ENCODE measurements at places on chromosomes 1 and 21.

DNA sequence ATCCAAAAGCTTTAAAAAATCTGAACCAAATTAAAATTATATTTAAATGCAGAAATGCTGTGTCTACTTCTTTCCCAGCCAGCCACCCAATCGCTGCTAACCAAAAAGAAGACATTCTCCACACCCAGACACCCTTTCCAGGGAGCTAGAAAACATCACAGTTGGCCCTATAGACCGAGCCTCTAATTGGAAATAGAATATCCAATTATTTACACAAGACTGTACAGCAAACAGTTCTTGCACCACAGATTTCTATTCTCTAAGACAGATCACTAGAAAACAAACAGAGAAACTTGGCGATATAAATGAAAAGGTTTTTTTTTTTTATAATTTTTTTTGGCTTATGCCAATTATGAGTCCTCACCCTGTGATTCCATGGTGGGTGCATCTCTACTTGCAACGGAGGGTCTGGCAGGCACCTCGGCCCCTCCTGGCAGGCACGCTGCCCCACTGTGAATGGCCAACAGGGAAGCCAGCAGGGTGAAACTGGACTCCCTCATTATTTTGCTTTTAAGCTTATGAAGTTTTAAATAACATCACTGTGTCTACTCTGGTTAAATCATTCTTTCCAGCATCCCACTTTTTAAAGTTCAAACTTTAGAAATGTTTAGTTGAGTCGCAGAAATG, 29.2 kb downstream of the BCAR3 start:
- DNase-seq: no peak

- no peak for DNase-seq
These were observed 78.4 kb upstream of the RGS21 start for GRCh38 chr1:192238421-192238820.

DNA sequence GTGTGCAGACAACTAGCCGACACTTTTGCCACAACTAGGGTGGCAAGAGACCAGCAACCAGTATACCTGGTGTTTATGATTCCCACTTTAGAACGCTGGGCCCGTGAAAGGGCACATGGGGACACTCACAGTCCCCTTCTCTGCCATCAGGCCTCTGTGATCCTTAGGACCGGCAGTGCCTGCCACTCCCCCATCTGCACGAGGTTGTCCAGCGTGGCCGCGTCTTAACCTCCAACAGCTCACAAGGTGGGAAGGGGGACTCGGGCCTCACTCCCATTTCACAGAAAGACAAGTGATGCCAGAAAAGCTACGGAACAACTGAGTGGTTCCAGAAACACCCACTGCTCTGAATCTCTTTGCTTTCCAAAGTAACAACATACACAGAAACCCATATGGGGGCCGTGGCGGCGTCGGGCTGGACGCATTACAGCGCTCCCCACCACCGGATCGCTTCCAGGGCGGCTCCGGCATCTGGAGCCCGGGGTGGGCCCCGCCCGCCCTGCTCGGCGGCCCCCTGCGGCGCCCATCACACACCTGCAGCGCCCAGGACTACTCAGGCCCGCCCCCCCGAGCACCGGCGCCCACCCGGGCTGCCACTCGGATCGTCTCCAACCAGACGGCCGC, 1.0 kb downstream of the ZNF496 start:
- no peak for DNase-seq

GRCh38 chr1:7905262-7905661, 35.4 kb downstream of the TNFRSF9 start:
- no peak for DNase-seq

GRCh38 chr1:204435872-204436271, 24.3 kb upstream of the PPP1R15B start:
- no peak for DNase-seq

GRCh38 chr1:42938645-42939615, 19.7 kb downstream of the SLC2A1 start:
- DNase-seq: no peak

DNA sequence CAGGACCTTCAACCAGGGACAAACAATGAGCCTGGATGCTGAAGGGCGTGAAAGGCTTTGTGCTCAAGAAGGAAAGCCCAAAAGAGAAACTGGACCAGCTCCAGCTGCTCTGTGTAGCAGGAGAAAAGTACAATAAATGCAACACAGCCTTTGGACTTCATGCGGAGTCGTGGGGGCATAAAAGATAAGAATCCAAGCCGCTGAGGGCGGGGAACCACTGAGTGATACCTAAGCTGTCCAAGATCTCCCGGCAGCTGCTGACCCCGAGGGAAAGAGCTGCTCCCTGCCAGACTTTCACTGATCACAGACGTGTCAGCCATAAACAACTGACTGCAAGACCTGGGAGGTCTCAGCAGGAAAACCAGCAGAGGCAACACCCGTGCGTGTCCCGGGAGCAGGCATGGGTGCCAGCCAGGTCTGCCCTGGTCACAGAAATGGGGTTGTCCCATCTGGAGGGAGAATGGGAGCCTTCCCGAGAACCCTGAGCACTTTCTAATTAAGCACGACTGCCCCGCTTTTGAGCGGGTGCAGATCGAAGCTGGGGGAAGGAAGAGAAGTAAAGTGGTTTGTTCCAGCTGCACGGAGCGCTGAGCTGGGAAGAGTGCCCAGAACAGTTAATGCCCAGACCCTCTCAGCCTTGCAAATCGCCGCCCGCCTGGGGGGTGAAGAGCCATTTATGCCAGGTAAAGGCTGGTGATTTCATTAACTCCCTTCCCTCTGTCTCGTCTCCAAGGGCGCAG, 68.3 kb upstream of the TARDBP start:
- peak; percentile 51 for DNase-seq

All from cardiac fibroblast (primary cell).